ENCODE measurements at places on chromosomes 5 and 9.

- no peak for DNase-seq
These were observed 52.4 kb downstream of the GALNT10 start for GRCh38 chr5:154242964-154243376.

- DNase-seq, result no peak
These were observed 20.9 kb upstream of the RFK start for GRCh38 chr9:76415154-76415553.

- DNase-seq, result no peak
These were observed 115.0 kb upstream of the RUSC2 start for GRCh38 chr9:35374910-35375309.

- no peak for DNase-seq
These were observed 207.9 kb upstream of the EFNA5 start for GRCh38 chr5:107878661-107879060.

DNA sequence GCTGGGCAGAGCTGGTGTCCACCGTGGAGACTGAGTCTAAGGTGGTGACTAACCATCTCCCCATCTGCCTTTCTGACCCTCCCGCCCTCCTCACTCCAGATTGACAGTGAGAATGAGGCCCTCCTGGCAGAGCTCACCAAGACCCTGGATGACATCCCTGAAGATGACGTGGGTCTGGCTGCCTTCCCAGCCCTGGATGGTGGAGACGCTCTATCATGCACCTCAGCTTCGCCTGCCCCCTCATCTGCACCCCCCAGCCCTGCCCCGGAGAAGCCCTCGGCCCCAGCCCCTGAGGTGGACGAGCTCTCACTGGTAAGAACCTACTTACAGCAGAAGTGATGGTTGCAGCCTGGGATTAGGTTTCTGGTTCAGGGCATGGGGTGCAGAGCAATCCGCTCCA lies 96.5 kb downstream of the PPARGC1B start:
- no peak for DNase-seq

DNA sequence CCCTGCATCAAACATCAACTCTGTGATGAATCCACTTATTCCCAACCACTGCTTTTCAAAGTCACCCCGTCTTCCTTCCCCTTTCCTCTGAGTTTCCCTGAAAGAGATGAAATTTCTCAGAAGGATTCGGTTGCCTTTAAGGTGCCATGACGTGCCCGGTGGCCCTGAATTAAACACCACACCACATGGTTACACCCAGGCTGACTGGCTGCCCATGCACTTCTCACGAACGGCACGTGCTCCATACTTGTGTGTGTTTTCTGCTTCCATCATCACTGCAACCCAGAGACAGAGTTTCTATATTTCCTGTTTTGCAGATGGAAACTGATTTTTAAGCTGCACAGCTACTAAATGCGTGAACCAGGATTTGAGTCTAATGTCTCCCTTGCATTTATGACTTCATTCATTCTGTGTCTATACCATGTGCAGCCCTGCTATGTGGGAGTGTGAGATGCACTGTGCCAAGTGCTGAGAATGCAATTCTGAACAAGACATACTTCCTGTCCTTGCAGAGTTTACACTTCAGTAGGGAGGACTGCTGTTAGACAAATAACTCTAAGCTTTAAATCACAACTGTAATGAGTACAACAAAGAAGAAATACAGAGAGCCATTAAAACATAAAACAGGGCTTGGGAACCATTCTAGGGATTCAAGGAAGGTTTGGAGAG lies 162.9 kb downstream of the NXNL2 start:
- no peak for DNase-seq

- no peak for DNase-seq
These were observed 85.8 kb downstream of the FBXO38 start for GRCh38 chr5:148469501-148469935.

Measured in stimulated activated CD4-positive, alpha-beta T cell treated with anti-CD3 and anti-CD28 coated beads, Interleukin-1b, Interleukin-23, amount 100 ng/mL, for 1 hour (primary cell).